ENCODE measurements at places on chromosomes 13 and 19. TPM values are rescaled to one million over a fixed set of nuclear protein-coding genes. Genes with fewer than 3 reads are reported as not detected.

Gene MBD3L1
- total RNA-seq = not detected

Gene FGF21
- not detected for total RNA-seq

Gene LGI4
- total RNA-seq = not detected

Gene OR7C1
- 0.05 TPM for total RNA-seq

DNA sequence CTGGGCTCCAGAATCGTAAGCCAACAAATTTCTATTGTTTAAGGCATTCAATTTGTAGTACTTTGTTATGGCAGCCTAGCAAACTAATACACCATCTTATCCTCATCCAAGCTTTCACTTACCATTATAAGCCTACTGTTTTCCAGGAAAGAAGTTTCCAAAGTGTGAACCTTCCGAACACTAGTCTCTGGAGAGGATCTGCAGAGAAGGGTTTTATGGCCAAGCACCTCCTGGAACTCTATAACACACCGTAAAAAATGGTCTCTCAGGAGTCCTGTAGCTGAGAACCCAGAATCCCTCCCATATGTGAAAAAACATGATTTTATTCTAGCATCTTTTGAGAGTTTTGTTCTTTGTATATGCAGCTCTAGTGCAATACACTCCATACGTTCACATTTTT lies 142.1 kb downstream of the POSTN start:
- DNase-seq = no peak

DNA sequence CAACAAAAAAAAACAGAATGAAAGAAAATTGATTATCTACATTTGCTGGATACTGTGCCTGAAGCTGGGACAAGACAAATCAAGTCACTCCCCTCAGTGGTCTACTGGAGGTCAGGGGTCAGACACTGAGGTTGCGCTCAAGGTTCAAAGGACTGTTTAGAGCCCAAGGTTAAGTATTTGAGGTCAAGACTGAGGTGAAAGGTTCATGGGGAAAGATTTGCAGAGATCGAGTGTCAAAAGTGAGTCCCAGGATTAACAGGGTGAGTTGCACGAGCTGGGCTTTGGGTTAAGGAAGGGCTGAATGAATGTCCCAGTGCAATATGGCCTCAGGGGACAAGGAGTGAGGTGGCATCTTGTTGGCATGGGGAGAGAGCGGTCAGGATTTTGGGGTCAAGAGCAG lies 3.4 kb upstream of the TOMM40 start:
- no peak for DNase-seq

GRCh38 chr19:21260164-21260847 lies 68.9 kb downstream of the ZNF708 start:
- no peak for DNase-seq

GRCh38 chr19:15508035-15508710 lies at the start of gene CYP4F22:
Gene CYP4F22 (plus strand): TSS chr19:15508525. CDS start chr19:15525337, 16,812 bp downstream.
- no peak for DNase-seq

- DNase-seq = peak; percentile 37
These were observed 12.6 kb downstream of the KLC3 start for GRCh38 chr19:45352914-45353796.

- peak; percentile 23 for DNase-seq
These were observed 63.1 kb downstream of the ZDHHC20 start for GRCh38 chr13:21395953-21396352.

Gene ABCC4
- 95.1 TPM for total RNA-seq

GRCh38 chr13:108494991-108495645 lies 134.3 kb upstream of the MYO16 start:
- no peak for DNase-seq

Measured in SK-MEL-5 (cell line).